ENCODE measurements at places on chromosomes 6 and 20.

GRCh38 chr6:154800338-154800737 is 67.1 kb downstream of the SCAF8 start:
- DNase-seq: no peak

GRCh38 chr6:64013011-64013410 is 377.4 kb downstream of the PHF3 start:
- no peak for DNase-seq

DNA sequence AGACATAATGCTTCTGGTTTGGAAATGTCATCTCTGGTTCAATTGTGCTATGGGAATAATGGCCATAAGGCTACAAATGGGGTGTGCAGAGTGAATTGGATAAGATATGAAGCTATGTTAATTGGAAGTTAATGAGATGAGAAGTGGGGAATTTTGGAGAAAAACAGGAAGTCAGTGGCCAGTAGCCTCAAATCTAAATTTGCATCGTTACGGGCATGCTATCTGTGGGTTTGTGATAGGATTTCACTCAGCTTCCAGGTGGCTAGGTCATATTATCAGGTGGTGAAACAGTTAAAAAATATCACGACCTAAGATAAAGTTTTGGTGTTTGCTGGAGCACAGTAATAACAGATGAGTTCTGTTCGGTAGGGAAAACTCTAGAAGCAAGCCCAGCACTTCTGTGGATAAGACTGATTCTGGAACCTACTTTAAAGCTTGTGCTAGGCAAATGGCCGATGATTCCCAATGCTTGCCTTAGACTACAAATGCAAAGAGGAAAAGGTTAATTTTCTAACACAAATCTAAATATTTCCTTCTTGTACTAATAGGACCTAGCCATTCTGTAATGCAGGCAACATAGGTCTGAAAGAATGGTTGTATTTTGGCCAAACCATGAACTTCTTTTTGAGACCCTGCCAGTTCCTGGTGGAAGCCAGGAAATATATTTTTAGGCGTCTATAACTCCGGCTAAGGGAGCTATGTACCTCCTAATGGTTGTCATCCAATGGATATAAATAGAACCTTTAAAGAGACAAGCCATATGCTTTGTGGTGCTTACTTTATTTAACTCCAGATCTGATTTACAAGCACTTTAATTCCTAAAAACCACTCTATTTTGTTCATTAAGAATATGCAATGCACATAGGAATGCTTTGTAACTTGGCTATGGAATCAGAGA is 111.0 kb downstream of the PLCB1 start:
- no peak for DNase-seq

DNA sequence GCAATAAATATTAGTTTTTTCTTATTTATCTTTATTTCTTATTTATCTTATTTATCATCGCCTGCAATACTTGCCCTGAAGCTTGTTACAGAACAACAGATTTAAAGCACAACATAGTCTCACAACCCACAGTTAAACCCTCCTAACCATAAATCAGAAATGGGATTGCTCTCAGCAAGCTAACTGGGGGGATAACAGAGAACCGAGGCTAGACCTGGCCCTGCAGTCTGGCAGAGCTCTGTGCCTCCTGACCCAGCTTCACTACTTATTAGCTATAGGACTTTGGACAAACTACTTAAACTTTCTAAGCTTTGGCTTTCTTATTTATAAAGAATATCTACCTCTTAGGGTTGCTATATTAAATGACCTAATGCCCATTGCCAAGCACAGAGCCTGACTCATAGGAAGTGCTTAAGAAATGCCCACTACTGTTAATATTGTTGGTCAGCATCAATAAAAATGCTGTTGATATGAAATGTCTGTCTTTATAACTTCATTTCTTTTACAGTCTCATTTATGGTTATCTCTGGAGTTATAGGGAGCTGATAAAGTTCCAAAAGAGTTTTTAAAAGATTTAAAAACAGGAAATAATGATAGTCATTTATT is 87.9 kb upstream of the BEND6 start:
- no peak for DNase-seq

DNA sequence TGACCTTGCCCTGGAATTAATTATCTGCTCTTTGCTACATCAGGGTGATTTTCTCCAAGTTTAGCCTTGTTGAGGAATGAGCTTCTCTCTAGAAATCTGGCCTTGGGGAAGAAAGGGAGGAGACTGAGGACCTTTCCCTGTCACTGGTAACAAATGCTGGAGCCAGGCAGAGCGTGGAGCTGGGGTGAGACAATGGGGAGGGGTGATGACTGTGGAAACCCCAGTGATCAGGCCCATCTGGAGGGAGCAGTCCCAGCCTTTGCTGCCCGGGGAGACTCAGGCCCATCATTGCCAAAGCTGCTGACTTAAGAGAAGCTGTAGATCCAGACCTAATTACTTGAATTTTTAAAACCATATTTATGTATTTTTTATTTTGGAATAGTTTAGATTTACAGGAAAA is 31.3 kb downstream of the BCAS4 start:
- no peak for DNase-seq

- DNase-seq: no peak
These were observed 130.0 kb downstream of the BTBD9 start for GRCh38 chr6:38509713-38510112.

DNA sequence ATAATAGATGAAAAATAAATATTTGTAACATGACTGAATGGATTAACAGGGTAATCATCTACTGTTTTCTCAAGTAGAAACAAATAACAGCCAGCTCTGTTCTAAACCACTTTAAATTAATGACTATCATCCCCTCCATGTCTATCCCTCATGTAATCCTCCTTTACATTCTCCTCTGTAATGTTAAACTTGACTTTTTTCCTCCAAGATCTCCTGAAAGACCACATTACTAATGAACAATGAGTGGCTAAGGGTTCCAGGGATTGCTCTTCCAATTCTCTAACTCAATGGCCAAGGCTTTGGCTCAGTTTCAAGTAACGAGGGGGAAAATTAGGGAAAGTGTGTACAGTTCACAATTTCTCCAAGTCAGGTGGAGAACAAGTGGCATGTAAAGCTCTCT is 37.6 kb upstream of the FBXL4 start:
- DNase-seq: no peak

GRCh38 chr6:127949251-127949650 is 48.4 kb upstream of the THEMIS start:
- DNase-seq: no peak

DNA sequence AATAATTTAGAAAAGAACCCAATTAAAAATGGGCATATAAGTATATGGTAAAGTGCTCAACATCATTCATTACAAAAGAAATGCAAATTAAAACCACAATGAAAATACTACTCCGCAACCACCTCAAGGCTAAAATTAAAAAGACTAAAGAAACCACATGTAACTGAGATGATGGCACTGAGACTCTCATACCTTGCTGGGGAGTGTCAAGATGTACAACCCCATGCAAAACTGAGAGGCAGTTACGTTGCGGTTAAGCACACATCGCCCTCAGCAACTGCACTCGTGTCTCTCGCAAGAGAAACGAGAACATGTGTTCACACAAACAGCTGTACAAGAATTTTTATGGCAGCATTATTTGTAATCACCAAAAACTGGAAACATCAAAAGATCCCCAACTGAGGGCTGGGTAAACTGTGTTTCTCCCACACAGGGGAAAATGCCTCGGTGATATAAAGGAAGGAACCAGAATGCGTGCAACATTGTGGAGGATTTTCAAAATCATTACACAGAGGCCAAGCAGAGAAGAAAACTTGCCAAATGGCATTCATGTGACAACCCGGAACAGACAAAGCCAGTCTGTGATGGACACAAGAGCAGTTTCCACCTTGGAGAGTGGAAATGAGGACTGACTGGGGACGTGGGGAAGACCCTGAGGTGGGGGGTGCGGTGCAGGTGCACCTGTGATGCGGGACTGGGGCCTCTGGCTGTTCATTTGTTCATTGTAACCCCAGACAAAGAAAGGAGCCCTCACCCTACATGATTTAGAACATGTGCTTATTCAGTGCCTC is 144.9 kb downstream of the WDR27 start:
- peak; percentile 74 for DNase-seq

DNA sequence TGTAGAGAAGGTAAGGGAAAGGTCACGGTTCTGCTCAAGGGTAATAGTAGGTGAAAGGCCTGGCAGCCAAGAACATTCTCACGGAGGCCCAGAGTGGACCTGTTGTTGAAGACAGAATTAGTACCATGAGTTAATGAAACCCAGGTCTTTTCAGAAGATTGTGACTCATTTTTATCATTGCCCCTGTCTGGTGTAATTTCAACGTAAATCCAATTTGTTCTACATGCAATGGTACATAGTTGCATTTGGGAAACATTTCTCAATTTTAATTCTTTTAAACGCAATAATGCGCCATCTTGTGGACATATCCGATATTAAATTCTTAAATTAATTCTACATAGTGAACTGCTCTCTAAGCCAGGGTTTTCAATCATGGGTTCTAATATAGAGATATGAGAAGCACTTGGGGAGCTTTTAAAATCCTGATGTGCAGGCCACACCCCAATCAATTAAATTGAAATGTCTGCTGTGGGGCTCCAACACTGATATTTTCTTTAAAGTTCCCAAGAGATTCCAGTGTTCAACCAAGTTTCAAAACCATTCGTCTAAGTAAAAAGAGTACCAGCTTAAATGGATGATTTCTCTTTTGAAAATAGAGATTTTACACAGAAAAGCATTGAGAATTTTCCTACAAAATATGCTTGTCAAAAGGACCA is 257.4 kb downstream of the PLCB1 start:
- no peak for DNase-seq

- peak; percentile 74 for DNase-seq
These were observed 6.5 kb downstream of the TGM6 start for GRCh38 chr20:2387180-2387577.

- no peak for DNase-seq
These were observed 26.6 kb downstream of the FRMD1 start for GRCh38 chr6:168052291-168052891.

DNA sequence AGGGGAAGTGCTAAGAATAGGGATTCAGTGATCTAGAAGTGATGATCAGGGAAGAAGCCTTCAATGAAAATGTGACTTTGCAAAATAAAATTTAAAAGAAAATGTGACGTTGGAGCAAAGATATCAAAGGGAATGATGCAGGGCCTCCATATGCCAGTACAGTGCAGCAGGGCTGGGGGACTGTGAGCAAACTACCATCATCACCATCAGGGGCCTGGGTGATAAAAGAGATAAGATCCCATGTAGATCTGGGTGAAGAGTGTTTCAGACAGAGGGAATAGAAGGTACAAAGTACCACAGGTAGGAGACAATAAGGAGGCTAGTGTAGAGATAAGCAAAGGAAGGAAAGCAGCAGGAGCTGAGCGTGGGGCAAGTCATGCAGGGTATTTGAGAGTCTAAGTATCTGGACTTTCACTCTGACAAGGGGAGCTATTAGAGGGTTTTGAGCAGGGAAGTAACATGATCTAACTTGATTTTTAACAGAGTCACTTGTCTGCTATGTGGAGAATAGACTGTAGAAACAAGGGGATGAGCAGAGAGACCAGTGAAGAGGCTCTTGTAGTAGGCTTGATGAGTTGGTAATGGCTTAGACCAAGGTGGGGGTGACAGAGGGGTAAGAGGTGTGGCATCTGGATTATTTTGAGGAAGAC is 295.6 kb downstream of the ZFAND3 start:
- no peak for DNase-seq

DNA sequence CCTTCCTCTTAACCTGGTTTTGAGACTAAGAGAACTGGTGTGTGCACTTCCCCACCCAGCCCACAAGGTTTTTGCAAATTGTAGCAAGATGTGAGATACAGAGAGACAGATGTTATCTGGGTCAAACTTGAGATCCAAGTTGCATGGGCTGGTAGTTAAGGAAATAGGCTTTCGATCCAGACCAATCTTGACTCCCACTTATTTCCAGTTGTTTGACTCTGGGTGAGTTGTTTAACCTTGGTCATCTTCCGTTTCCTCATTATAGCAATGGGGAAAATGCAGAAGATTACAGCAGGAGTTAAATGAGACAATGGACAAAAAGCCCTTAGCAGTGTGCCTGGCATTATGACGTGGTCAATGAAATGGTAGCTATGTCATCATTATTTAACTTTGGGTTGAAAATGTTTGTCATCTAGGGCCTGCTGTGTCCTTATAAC is 1.7 kb downstream of the SNX21 start:
- no peak for DNase-seq

DNA sequence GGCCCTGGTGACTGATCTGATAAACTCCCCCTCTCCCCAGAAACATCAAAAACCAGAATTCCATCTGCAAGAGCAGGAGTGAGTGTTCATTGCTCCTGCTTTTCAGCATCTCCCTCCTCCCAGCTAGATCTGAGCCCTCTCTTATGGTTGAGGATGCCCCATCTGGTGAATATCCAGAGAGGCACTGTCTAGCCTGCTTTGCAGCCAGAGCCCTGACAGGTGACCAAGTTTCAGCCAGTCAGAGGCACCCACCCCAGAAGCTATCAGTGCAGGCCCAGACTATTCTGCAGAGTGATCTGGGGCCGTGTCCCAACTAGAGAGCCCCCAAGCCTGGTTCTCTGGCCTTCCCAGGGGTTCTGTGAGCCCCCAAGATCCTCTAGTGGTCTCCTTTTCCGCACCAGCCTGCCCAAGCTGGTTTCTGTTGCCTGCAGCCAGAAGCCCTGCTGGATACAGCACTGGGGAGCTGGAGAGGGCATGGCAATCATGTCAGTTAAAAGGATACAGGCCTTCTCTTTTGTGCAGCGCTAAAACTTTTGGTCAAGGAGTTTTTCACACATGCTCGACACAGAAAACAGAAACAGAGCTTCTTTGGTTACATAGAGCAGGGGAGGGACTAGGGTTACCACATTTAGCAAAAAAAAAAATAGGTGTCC is 6.6 kb upstream of the BMP7 start:
- DNase-seq: no peak
